ENCODE measurements at places on chromosomes 16 and 17. TPM values are rescaled to one million over a fixed set of nuclear protein-coding genes. Genes with fewer than 3 reads are reported as not detected.

DNA sequence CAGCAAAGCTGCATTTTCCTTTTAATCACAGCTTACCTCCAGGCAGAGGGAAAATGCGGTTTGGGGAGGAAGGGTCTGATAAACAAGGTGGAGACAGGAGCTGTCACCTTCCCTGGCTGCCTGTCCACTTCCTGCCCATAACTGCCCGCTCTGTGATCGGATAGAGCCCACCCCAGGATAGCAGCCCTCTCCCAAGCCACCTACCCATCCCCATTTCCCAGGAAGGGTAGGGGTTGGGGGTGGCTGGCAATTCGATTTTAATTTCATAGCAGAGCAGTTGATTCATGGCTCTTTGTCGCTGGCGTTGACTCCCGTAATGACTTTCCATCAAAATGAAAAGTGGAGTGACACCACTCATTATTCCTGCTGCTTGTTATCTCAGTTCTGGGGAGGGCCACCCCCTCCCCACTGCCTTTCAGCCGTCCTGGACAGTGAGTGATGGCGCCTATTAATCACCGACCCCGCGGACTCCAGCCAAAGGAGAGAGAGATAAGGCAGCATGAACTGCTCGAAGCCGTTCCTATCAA lies 11.2 kb downstream of the CDK5RAP3 start:
- DNase-seq, result no peak

- no peak for DNase-seq
Observed at GRCh38 chr17:4479340-4479981, 19.2 kb upstream of the SPNS2 start.

Gene SLC38A8
- not detected for total RNA-seq

Gene NPIPB13
- 6.5 TPM for total RNA-seq

Gene PRR15L
- not detected for total RNA-seq

- DNase-seq, result no peak
Observed at GRCh38 chr16:24853830-24854229, 8.1 kb downstream of the SLC5A11 start.

- DNase-seq, result no peak
Observed at GRCh38 chr17:31327534-31328159, 6.2 kb upstream of the EVI2A start.

DNA sequence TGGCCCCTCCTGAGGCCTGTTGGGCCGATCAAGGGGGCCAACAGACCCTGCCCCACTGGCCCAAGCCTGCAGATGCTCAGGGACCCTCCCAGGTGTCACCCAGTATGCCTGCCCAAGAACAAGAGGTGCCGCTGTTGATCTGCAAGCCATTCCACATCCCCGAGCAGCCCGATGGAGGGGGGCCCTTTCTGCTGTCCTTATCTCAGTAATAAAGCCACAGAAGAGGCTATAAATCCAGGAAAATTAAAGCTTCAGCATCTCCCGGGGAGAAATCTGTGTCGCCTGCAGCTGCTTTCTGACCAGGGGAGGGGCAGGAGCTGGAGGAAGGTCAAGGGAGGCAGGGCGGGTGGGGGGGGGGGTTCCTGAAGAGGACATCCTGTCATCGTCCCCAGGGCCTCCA lies 11.7 kb upstream of the CACNA1H start:
- DNase-seq, result no peak

Gene KCNAB3
- total RNA-seq, result not detected

DNA sequence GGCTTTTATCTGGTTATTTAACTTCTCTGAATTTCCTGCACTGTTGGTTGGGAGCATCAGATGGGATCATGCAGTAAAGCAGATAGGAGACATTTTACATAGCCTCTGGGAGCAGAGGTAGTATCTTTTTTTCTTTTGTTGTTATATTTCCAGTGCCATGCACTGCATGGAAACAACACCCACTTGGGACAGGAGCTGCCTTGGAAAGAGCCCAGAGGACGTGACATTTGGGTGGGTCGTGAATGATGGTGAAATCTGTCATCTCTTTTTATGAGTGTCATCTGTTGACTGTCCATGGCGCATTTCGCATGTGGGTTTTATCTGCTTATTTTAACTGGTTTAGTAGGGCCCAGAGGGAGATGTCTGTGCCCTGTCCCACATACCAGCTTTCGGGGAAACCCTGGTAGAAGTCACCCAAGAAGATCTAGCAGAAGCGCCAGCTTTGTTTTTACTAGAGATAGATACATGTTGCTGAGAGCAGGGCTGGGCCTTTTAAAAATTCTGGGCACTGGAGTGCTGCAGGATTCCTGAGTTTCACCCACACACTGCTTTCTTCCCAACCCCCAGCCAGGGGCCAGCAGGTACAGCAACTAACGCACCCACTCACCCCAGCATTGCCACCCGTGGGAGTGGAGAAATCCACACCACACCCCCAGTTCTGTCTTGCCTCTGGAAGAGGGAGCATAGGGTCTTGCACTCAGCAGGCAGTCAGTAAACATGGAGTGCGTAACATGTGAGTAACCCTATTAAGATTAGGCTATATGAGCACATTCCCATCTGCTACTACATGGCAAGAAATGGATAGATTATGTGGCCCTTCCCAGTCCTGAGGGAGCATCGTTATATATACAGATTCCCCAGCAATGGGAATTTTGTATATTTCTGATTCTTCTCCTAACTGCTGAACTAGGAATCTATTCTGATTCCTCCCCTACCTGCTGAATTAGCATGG lies 8.4 kb upstream of the TERF2 start:
- no peak for DNase-seq

Gene ADAMTS18
- total RNA-seq, result 0.14 TPM

DNA sequence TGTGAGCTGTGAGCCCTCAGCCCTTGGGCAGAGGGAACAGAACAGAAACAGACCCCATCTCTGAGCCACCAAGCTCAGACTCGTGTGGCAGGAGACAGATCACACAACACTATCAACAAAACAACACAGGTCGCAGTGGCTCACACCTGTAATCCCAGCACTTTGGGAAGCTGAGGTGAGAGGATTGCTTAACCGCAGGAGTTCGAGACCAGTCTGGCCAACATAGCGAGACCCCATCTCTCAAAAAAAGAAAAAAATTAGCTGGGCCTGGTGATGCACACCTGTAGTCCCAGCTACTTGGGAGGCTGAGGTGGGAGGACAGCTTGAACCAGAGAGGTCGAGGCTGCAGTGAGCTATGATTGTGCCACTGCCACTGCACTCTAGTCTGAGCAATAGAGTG lies 5.5 kb upstream of the QPRT start:
- DNase-seq, result no peak
